ENCODE measurements at places on chromosomes 11 and 22. TPM values are rescaled to one million over a fixed set of nuclear protein-coding genes. Genes with fewer than 3 reads are reported as not detected.

GRCh38 chr11:113949891-113950290, 25.0 kb upstream of the HTR3A start:
- DNase-seq, result no peak

IL17REL gene
- total RNA-seq, result not detected

FAM181B gene
- 1.3 TPM for total RNA-seq

DNA sequence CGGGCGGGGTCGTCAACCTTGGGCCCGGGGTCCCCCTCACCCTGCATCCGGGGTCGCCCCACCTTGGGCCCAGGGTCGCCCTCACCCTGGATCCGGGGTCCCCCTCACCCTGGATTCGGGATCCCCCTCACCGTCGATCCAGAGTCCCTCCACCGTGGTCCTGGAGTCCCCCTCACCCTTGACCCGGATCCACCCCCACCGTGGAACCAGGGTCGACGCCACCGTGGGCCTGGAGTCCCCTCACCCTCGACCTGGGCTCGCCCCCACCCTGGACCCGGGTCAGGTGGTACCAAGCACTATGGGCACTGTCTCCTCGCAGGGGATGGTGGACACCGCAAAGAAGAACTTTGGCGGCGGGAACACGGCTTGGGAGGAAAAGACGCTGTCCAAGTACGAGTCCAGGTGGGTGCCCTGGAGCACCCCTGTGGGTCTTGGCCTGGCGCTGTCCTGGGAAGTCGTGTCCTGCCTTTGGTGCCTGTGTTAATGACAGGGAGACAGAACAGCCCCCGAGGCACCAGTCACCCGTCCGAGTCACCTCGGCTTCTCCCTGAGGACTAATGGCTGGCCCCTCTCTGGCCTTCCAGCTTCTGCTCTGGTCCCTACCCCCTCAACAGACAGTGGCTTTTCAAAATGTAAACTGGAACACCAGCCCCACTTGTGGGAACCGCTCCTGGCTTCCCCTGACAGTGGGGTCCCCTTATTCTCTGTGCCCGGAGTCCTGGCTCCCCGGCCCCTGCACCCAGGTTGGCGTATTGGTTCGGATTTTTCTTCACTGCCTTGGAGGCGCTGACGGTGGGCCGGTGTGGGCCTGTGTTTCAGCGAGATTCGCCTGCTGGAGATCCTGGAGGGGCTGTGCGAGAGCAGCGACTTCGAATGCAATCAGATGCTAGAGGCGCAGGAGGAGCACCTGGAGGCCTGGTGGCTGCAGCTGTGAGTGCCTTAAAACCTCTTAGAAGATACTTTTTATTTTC, 762 bp downstream of the CRELD2 start:
- DNase-seq, result no peak

TRIM49 gene
- total RNA-seq, result not detected

DNA sequence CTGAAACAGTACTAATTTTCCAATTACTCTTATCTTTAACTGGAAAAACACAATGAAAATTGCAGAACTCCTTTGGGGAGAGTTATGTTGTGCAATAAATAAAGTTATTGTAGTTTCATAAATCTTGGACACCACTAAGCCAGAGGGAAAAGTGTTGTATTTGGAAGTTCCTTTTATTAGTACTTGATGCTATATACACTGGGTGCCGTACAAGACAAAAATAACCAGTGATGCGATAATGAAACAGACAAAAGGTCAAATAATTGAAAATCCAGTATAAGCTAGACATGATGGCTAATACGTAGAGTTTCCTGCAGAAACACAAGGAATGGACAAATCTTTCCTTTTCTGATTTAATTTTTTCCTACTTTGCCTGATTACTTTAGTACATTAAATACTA, 541.1 kb downstream of the ETS1 start:
- DNase-seq, result no peak

FAM83F gene
- total RNA-seq, result 26.1 TPM

DNA sequence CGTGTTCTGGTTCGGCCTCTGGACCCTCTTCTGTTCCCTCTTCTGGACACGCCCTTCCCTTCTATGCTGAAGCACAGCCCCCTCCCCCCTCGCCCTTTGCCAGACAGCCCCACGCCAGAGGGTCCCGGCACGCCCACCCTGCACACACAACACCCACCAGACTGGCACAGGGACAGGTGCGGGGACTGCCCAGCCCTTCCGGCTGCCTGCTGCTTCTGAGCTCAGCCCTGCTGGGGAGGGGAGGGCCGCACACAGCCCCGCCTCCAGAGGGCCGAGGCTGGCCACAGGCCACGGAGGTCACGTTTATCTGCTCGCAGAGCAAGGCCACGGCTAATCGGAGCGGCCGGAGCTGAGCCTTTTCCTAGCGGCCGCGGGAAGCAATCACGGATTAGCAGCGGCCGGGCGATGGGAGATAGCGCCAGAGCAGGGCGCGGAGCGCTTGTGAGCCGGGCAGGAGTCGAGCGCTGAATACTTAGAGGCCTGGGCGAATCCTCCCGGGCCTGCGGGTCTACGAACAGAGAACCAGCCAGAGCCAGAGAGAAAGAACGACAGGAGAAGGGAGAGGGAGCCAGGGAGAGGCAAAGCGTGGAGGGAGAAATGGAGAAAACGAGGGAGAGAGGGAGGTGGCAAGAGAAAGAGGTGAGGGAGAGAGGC, 21.5 kb downstream of the OTUB1 start:
- DNase-seq, result peak; percentile 88

OR8A1 gene
- total RNA-seq, result 0.35 TPM

DNA sequence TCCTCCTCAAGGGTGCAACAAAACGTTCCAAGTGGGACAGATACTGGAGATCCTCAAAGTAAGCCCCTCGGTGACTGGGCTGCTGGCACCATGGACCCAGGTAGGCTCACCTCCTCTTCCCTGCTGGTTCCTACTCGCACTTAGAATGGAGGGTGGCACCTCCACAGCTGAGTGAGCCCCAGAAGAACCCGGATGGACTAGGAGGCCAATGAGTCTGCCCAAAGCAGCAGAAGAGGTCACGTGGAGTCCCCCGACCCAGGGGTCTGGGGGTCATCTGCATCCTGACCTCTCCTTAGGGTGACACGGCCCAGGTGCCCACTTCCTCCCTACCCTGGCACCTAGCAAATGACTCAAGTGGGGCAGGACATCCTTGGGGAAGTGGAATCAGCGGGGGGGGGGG, 4.4 kb downstream of the APOL1 start:
- DNase-seq, result no peak

DNA sequence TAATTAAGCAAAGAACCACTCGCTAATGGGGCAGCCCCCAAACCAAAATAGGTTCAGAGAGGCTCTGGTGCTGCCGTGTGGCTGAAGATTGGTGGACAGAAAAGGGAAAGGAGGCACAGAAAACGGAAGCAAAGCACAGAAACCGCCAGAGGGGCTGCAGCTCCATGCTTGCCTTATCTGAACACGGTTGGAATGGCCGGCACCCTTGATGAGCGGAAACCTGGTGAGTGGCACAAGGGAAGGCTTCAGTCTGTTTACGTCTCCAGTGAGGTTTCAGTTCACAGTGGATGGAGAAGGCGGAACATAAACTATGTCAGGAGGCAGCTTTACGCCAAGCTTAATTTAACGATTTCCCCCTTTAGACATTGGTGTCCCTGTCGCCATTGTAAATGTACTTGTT, 5.2 kb upstream of the PRR33 start:
- peak; percentile 37 for DNase-seq

- no peak for DNase-seq
These were observed 852 bp downstream of the TRAF6 start for GRCh38 chr11:36509201-36509639.

- no peak for DNase-seq
These were observed 384.4 kb downstream of the MIAT start for GRCh38 chr22:27041745-27042310.

- DNase-seq, result peak; percentile 8
These were observed 31.4 kb downstream of the POU2AF1 start for GRCh38 chr11:111347723-111348115.

OR2D2 gene
- total RNA-seq, result not detected

MS4A4E gene
- not detected for total RNA-seq

NDUFA6 gene
- 92.6 TPM for total RNA-seq

GRCh38 chr22:45996241-45997076, 19.5 kb upstream of the WNT7B start:
- no peak for DNase-seq

VPREB1 gene
- total RNA-seq, result not detected

DNA sequence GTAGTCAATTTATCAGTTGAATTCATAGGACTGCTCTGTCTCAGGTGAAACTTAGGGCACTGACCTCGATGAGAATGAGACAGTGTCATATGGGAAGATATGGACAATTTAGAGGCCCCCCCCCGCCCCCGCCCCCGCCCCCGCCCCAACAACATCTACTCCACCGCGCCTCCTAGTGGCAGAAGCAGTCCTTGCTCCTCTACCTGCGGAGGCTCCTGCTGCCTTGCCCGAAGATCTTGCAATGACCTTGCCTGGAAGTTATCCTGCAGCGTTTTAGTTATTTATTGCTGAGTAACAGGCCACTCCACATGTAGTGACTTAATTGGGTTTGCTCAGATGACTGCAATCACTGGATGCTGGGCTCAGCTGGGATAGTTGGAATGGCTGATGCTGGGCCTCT, 15.2 kb downstream of the SERPINH1 start:
- DNase-seq, result peak; percentile 88

HIKESHI gene
- total RNA-seq, result 76.3 TPM

Measured in endodermal cell (in vitro differentiated cells).